Stimulated activated CD8-positive, alpha-beta memory T cell treated with anti-CD3 and anti-CD28 coated beads, Interleukin-4, amount 100 ng/mL, for 48 hours (primary cell): ENCODE measurements at places on chromosomes 13 and 19.

- DNase-seq, result no peak
Measured at GRCh38 chr13:79912403-79912802, 428.5 kb downstream of the SPRY2 start.

GRCh38 chr13:30429721-30430694 is 7.7 kb downstream of the UBE2L5 start:
- DNase-seq, result no peak

- DNase-seq, result no peak
Measured at GRCh38 chr13:111597191-111597611, 276.8 kb downstream of the TEX29 start.

DNA sequence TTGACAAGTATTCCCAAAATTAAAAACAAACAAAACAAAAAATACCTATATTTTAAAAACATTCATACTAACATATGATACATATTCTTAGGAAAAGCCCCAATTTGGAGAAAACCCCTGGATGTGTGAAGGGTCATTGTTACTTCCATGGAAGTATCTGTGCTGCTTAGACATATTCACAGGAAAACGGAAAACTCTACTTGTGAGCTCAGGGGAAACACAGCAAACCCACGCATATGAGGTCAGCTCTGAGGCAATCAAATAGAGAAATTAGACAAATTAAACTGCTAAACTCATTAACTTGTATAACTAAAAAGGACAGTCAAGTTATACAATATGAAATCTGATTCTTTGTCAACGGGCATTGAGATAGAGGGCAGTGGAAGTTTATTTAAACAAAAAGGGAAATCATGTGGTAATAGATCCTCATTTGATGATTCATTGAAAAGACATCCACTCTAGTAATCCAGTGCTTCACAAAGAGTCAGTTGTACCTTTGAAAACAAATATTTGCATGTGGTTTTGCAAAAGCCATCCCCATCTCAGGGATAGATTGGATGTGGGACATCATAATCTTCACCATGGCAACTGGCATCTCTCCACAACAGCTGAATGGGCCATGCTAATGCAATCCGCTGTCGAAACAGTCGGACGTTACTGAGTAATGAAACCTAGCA is 423.4 kb downstream of the ITGBL1 start:
- no peak for DNase-seq

DNA sequence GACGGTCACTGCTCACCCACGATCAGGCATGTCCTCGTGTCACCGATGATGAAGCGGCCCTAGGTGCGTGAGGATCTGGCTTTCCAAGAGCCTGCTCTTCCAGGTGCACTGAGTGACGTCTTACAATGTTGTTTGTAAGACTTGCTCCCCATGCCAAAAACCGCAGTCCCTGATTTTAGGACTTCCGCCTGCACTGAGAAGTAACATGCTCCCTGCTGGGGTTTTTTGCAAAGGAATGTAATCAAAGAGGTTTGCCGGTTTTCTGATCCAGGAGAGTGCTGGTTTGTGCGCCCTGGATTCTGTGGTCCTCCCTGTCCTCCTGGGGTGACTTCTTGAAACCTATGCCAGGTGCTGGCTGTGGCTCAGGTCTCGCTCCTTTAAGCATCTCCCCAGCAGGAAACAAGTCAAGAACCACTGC is 38.8 kb downstream of the MYO9B start:
- DNase-seq, result no peak

GRCh38 chr13:22031702-22032286 is 360.9 kb downstream of the FGF9 start:
- no peak for DNase-seq

DNA sequence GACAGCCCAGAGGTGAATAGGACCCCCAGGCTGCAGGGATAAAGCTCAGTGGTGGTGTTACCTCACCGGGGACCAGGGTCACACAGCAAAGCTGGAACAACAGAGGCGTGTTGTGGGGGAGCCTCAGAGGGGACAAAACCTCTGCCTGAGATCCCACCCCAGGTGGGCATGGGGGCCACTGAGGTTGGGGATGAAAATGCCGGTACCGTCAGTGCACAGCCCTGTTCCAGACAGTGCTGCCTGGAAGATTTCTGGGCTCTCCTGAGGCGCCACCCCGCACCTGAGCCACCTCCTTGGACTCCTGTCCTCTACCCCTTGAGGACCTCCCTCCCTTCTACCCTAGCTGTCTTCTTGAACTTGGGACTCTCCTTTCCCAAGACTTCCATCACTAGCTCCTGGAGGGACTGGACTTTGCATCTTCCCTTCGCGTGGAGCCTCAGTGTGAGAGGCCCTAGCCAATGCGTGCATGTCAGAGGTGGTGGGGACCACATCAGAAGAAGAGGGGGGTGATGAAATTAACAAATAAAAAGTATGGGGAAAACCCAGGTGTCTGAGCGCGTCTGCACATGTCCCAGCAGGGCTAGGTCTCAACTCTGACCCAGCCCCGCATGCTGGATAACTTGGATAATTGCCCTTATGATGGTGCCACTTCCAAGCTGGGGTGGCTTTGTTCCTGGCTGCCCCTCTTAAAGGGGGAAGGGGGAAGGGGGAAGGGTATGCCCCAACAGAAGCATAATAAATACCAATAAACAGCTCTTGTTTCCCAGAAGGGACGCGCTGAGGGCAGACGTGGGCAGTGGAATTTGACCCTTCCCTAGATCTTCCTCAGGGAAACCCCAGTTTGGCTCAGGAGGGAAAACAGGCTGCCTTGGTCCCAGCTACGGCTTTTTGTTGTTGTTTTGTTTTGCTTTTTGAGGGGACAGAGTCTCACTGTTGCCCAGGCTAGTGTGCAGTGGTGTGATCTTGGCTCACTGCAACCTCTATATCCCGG is 11.6 kb downstream of the CNFN start:
- no peak for DNase-seq

DNA sequence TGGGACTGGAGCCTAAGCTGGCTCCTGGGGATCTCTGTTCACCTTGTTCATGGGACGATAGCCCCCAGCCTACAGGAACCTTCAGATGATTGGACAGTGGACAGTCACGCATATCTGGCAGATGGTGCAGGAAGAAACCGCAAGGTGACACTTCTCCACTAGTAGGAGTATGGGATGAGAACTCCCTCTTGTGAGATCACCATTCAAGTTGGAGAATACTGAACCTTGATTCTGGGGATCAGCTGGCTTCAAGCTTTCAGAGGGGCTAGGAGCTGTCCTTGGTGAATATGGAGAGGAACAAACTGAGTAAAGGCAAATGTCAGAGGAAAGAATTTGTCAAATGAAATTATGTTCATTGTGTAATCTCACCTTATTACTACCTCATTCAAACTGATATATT is 204.5 kb downstream of the PDS5B start:
- no peak for DNase-seq

- peak; percentile 38 for DNase-seq
Measured at GRCh38 chr19:35851213-35852028, 883 bp downstream of the NPHS1 start.
